A549 treated with Mapracorat at 1 μM for 4 hours (cell line): ENCODE measurements at places on chromosomes 12 and 14. TPM values are rescaled to one million over a fixed set of nuclear protein-coding genes. Genes with fewer than 3 reads are reported as not detected.

RTL1 gene
- 0.15 to 0.33 TPM (median 0.24 TPM) in 5 replicates for total RNA-seq

PLXNC1 gene
- 0.03 to 0.23 TPM (median 0.11 TPM) in 5 replicates for total RNA-seq

LGALS3 gene
- 163 to 181 TPM (median 169 TPM) in 5 replicates for total RNA-seq

CLEC12A gene
- total RNA-seq, result not detected in 5 replicates

ZFYVE26 gene
- 5.3 to 5.8 TPM (median 5.5 TPM) in 5 replicates for total RNA-seq

FBLN5 gene
- total RNA-seq, result 4.7 to 6.2 TPM (median 5.7 TPM) in 5 replicates
